ENCODE measurements at places on chromosomes 1 and 21. TPM values are rescaled to one million over a fixed set of nuclear protein-coding genes. Genes with fewer than 3 reads are reported as not detected.

The NFYC gene
- total RNA-seq: 81.9 TPM

- H3K27ac ChIP-seq: no peak overlapping the region
- no peak overlapping the region for H3K4me3 ChIP-seq
- H3K4me1 ChIP-seq: no peaks in the 10 kb centered on the region
- H3K36me3 ChIP-seq: no peaks in the 10 kb centered on the region
Observed at GRCh38 chr1:241677201-241677600, 25.1 kb downstream of the WDR64 start.

DNA sequence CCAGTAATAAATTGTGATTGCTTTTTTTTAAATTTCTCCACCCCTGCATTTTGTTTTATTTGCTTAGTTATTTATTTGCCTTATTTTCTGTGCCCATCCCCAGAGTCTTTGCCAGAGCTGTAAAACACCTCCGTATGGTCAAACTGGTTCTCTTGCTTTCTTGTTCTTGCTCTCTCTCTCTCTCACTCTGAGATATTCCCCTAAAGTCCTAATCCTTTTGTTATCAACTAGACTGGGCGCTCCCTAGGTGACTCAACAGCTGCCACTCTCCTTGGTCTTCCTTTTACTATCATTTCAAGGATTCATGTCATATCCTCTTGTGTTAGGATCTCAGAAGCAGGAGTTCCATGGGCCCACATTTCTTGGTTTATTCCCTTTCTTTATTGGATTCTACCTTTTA, 160.0 kb downstream of the PRDM2 start:
- no peaks in the 10 kb centered on the region for H3K4me1 ChIP-seq
- H3K36me3 ChIP-seq: no peaks in the 10 kb centered on the region
- peaks cover 2% of the 10 kb centered on the region for H3K27me3 ChIP-seq
- DNase-seq: no peak
- no peak overlapping the region for H3K4me3 ChIP-seq

GRCh38 chr1:237467320-237467719, 423.4 kb downstream of the ZP4 start:
- no peak overlapping the region for H3K27ac ChIP-seq
- no peak for DNase-seq
- H3K4me3 ChIP-seq: no peak overlapping the region
- H3K36me3 ChIP-seq: no peaks in the 10 kb centered on the region
- no peaks in the 10 kb centered on the region for H3K27me3 ChIP-seq

The ANKRD35 gene
- not detected for total RNA-seq
